ENCODE measurements at places on chromosomes 5 and 9.
A peak's percentile ranks its signal among the peaks of the same experiment; 100 is the strongest.

GRCh38 chr5:147188200-147189108, 46.4 kb upstream of the STK32A start:
- peak; percentile 35 for DNase-seq

DNA sequence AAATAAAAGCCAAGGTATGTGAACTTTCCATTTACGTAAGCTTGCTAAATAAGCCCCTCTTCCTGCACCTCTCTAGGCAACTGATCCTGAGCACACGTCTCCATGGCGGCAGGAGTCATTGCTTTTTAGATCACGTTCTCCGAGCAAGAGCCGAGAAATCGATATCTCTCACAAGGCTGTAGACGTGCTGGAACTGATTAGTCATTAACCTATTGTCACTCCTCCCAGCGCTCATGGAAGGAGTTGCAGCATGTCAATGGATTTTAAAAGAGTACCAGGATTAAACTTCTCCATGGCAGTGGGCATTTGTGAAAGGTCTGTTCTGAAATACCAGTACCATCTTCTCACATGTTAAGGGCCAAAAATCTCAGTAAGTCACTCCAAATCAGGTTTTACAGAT, 4.7 kb upstream of the ADCY2 start:
- DNase-seq: no peak

- DNase-seq: no peak
Observed at GRCh38 chr9:91141407-91141965, 220.2 kb downstream of the AUH start.

- no peak for DNase-seq
Observed at GRCh38 chr5:121424976-121425375, 426.7 kb upstream of the FTMT start.

GRCh38 chr9:127126971-127127370, 4.5 kb upstream of the ANGPTL2 start:
- no peak for DNase-seq

GRCh38 chr9:134858051-134858841, 22.4 kb upstream of the FCN2 start:
- DNase-seq: no peak

- no peak for DNase-seq
Observed at GRCh38 chr5:59401637-59402036, 491.9 kb downstream of the PDE4D start.

- no peak for DNase-seq
Observed at GRCh38 chr5:56140073-56140472, 93.1 kb downstream of the ANKRD55 start.

DNA sequence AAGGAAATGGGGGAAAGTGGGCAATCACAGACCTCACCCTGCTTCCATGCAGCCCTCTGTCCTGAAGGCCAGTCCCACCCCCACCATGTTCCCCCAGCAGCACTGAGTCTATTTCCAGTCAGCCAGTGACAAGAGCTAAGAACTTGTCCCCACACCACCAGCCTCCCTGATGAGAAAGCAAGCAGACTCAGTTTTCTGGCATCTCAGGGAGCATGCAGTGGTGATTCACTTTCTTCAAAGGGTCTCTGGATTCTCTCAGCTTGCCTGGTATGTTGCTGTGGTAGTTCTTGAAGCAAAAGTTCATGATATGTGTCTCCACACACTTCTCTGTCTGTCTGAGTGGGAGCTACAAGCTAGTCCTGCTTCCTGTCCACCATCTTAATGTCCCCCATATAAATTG, 799.9 kb upstream of the TYRP1 start:
- no peak for DNase-seq

DNA sequence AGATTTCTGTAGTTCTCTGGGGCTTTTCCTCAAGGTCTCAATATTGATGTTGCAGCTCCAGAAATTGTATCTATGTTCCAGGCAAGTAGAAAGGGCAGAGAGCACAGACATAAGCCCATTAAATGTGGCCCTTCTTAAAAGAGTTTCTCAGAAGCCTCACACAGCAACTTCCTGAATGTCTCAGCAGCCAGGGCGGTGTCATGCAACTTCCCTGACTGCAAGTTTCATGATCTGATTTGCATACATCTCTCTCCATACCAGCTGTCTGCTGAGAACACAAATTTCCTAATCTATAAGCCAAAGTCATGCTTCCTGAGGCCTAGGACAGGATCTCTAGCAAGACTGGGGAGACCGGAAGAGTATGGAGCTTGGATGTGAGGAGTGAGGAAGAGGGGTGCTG, 13.0 kb downstream of the RGS7BP start:
- no peak for DNase-seq

DNA sequence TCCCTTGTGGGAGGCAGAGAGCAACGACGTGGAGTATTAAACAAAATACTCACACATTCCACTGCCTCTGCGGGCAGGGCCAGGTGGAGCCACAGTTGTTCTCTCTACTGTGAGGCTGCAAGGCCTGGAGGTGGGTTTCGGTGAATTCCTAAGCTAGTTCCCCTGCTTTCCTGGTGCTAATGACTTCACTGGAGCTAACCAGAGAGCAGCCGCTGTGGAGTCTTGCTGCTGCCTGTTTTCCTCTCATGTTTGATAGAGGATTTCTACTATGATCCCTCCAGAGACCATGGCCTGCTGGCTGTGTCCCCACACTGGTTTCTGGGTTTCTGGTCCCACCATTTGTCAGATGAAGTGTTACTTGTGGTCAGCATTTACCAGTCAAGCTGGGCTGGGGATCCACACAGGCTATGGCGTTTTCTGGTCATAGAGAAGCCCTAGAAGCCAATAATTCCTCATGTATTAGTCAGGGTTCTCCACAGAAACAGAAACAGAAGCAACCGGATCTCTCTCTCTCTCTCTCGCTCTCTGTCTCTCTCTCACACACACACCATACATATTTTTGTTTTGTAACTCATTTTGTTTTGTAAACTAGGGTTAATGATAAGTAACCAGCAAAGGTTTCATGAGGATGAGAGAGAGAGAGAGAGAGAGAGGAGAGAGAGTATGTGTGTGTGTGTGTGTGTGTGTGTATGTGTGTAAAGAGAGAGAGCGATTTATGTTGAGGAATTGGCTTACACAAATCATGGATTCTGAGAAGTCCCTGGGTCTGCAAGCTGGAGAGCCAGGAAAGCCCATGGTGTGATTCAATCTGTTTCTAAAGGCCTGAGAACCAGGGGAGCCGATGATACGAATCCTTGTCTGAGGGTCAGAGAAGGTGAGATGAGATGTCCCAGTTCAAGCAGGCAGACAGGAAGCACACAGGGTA, 403.0 kb downstream of the GADD45G start:
- no peak for DNase-seq

DNA sequence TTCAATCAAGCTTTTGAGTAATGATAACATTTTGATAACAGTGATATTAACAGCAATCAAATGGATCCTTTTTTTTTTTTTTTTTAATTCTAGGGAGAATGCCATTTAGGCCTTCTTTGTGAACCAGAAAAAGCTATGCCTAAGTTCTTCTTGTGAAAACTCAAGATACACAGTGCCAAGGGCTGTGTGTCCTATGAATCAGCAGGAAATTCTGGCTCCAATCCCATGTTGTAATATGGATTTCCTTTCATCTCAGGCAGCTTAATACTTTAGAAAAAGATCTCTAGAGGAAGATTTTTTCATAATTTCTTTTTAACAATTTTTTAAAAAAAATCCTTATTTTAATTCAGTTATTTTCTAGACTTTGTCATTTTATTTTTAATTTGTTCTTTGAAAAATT, 96.1 kb downstream of the NUDT12 start:
- DNase-seq: no peak

GRCh38 chr5:61519728-61520277, 187.7 kb downstream of the ZSWIM6 start:
- DNase-seq: no peak

DNA sequence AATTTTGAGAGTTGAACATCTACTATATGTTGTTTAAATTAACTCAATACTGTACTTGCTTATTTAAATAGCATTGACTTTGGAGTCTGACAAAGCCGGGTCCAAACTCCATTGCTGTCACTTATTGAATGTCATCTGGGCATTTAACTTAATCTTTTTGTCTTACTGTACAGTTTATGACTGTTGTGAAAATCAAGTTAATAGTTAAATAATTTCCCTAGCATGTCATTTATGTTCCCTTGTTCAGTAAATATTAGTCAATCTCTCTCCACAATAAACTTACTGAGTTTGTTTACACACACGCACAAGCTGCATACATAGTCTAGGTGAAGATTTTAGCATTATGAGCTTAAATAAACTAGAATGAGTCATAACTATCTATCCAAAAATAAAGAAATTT, 6.3 kb upstream of the UGCG start:
- DNase-seq: no peak

GRCh38 chr9:130189840-130190239, 17.6 kb downstream of the NCS1 start:
- DNase-seq: no peak

Measured in DMS 273 treated with DMSO at 0.1 percent for 48 hours (cell line).